H1 (cell line): ENCODE measurements at places on chromosomes 3 and 15. TPM values are rescaled to one million over a fixed set of nuclear protein-coding genes. Genes with fewer than 3 reads are reported as not detected.
A peak's percentile ranks its signal among the peaks of the same experiment; 100 is the strongest.

DNA sequence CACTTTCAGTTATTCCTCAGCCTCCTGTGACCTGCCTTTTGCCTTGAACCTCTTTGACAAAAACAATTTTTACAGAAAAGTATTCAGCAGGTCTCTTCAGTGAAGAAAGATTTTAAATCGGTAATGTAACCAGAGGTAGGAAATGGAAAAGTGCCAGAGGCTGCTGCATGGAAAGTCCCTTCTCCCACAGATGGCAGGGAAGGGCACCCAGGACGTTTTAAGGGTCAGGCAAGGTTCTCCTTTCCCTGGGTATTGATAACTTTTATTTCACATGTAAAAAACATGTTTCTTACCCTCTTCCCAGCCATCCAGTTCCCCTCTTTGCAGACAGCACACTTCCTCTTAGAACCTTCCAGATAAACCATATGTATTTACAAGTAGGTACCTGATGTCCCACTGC is 185.6 kb downstream of the OR4M2 start:
- no peak for DNase-seq
- no peak overlapping the region for H3K27ac ChIP-seq
- H3K36me3 ChIP-seq = no peaks in the 10 kb centered on the region
- H3K27me3 ChIP-seq = no peaks in the 10 kb centered on the region
- no peak overlapping the region for H3K4me3 ChIP-seq
- H3K4me1 ChIP-seq = no peaks in the 10 kb centered on the region

DNA sequence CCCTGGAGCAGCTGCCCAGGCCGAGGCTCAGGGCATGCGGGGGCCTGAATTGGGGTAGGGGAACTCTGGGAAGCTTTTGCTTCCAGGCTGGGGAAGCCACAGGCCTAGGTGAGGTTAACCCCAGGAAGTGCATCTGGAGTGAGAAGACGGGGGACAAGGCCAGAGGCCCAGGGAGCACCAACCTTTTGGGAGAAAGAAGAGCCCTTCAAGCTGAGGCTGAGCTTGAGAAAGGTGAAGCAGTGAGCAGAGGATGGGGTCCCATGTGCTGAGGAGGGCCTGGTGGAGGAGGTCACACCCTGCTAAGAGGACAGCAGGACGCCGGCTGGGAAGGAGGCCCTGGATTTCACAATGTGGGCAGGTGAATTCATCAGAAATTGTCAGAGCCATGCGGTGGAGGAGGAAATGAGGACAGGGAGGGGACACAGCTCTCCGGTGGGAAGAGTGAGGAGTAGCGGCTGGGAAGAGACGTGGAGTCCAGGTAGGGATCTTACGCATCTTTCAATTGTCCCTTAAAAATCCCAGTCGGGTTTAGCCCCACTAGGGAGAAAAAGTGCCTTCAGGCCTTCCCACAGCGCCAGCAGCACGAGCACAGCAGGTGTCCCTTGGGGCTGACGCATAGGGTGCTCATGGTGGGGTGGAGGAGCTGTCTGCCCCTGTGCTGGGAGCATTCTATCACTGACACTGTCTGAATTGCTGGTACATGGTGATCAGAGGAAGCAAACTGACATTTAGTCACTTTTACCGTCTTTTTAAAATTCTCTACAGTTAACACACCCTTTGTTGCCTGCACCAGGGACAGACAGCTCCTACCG is 50.9 kb downstream of the HCN4 start:
- H3K27me3 ChIP-seq = no peaks in the 10 kb centered on the region
- no peak overlapping the region for H3K27ac ChIP-seq
- no peak for DNase-seq
- H3K36me3 ChIP-seq = no peaks in the 10 kb centered on the region
- H3K4me1 ChIP-seq = no peaks in the 10 kb centered on the region

SLC7A14 gene
- polyA plus RNA-seq = 0.21 and 0.52 TPM in 2 replicates

- DNase-seq = peak; percentile 54
- H3K4me1 ChIP-seq = peaks cover 22% of the 10 kb centered on the region
- H3K36me3 ChIP-seq = no peaks in the 10 kb centered on the region
- H3K27me3 ChIP-seq = peaks cover 19% of the 10 kb centered on the region
- H3K27ac ChIP-seq = no peak overlapping the region
- peak overlapping the region; percentile 75 for H3K4me3 ChIP-seq
These were observed 4.3 kb downstream of the MECOM start for GRCh38 chr3:169659096-169659819.

GRCh38 chr3:188798556-188799145 is 373.1 kb upstream of the TPRG1 start:
- H3K4me3 ChIP-seq = no peak overlapping the region
- DNase-seq = no peak
- H3K4me1 ChIP-seq = peaks cover 2% of the 10 kb centered on the region
- H3K27ac ChIP-seq = no peak overlapping the region
- no peaks in the 10 kb centered on the region for H3K36me3 ChIP-seq
